ENCODE measurements at places on chromosomes 3 and 15. TPM values are rescaled to one million over a fixed set of nuclear protein-coding genes. Genes with fewer than 3 reads are reported as not detected.

DNA sequence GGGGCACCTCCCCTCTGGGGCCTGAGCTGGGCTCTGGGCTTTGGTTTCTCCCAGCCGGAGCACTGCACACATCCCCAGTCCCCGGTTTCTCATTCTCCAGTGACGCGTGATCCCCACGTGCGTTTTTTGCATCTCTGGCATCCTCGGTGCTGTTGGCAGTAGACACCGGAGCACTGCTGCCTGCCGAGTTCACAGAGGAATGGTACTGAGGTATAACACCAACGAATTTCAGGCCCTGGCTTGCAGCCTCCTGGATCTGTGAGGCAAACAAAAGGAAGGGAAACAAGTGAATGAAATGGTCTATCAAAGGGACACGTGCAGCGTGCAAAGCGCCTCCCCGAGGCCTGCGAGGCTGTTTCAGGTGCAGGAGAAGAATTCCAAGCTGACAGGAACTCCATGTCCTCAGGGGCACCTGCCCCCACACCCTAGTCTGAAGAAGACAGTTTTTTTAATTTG is 112.9 kb downstream of the OXNAD1 start:
- no peaks in the 10 kb centered on the region for H3K36me3 ChIP-seq
- no peak for DNase-seq
- H3K27me3 ChIP-seq: no peaks in the 10 kb centered on the region
- no peak overlapping the region for H3K4me3 ChIP-seq

- H3K36me3 ChIP-seq: no peaks in the 10 kb centered on the region
- H3K4me3 ChIP-seq: no peak overlapping the region
- H3K27ac ChIP-seq: peak overlapping the region; percentile 59
- no peaks in the 10 kb centered on the region for H3K27me3 ChIP-seq
- H3K4me1 ChIP-seq: peaks cover 41% of the 10 kb centered on the region
Measured at GRCh38 chr3:23991683-23992628, 46.9 kb downstream of the NR1D2 start.

DNA sequence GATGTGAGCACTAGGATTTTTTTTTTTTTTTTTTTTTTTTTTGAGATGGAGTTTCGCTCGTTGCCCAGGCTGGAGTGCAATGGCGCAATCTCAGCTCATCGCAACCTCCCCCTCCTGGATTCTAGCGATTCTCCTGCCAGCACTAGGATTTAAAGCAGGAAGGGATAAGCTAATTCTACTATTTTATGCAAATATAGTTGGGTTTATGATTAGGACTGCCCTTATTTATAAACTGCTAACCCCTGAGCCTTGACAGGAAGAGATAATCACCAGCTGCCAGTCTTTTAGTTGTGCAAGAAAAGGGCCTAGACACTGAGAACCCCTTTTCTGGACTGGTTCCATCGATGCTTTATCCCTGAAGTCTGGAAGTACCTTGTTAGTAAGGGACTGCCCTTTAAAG is 36.7 kb downstream of the IFT57 start:
- no peak overlapping the region for H3K27ac ChIP-seq
- no peak overlapping the region for H3K4me3 ChIP-seq
- H3K27me3 ChIP-seq: no peaks in the 10 kb centered on the region
- peaks cover 14% of the 10 kb centered on the region for H3K36me3 ChIP-seq
- DNase-seq: no peak

DNA sequence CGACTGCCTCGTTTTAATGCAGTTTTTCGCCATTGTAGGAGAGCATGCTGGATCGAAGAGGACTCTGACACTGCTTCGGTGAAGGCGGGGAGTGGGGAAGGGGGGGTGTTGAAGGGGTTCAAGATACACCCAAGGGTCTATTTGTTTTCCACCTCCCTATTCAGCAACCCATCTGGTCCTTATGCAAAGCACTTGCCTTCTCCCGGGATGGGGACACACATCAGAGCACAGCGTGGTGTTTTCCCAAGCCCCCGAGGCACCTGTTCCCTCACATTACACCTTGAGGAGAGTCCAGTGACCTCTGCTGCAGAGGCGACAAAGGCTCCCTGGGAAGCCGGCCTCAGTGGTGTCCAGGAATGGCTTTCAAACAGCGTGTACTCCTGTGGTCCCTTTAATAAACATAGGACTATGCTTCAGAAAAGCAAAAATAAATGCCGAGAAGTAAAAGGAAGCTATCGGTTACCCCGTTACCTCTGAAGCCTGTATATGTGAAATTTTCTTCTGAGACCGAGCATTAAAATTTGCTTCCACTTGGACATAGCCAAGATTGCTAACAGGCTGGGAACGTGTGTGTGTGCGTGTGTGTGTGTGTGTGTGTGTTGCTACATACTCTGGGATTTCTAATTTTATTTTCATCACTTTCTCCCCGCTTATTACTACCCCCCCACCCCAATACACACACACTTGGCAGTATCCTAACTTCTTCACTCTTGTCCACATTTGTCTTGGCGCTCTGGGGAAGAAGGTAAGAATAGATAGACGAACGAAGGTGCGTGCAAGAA is 53.2 kb downstream of the CCDC54 start:
- DNase-seq: no peak
- H3K4me1 ChIP-seq: peaks cover 8% of the 10 kb centered on the region
- H3K4me3 ChIP-seq: peak overlapping the region; percentile 79
- peak overlapping the region; percentile 94 for H3K27ac ChIP-seq
- H3K36me3 ChIP-seq: no peaks in the 10 kb centered on the region
- H3K27me3 ChIP-seq: no peaks in the 10 kb centered on the region

GRCh38 chr3:141167681-141168080 is 63.9 kb upstream of the PXYLP1 start:
- no peaks in the 10 kb centered on the region for H3K4me1 ChIP-seq
- no peaks in the 10 kb centered on the region for H3K27me3 ChIP-seq
- no peak overlapping the region for H3K4me3 ChIP-seq
- no peak for DNase-seq

DNA sequence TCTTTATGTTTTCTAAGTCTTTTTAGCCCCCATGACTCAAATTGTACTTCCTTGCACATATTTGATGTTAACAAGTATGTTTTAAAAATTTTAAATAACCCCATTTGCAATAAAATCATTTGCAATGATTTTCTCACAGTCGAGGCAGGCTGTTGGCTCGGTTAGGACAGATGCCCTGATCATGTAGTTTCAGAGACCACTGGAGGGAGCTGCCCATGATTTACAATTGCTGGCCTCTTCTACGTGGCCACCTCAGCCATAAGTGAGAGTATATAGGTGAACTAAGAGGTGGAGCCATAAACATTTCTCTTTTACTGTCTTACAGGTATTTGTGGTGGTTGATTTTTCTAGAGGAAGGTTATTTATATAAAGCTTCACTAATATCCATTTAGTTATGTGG is 1.7 kb downstream of the DTWD1 start:
- peaks cover 10% of the 10 kb centered on the region for H3K36me3 ChIP-seq
- no peaks in the 10 kb centered on the region for H3K27me3 ChIP-seq
- H3K27ac ChIP-seq: peak overlapping the region; percentile 94
- H3K4me3 ChIP-seq: no peak overlapping the region
- peaks cover 43% of the 10 kb centered on the region for H3K4me1 ChIP-seq
- DNase-seq: no peak

DNA sequence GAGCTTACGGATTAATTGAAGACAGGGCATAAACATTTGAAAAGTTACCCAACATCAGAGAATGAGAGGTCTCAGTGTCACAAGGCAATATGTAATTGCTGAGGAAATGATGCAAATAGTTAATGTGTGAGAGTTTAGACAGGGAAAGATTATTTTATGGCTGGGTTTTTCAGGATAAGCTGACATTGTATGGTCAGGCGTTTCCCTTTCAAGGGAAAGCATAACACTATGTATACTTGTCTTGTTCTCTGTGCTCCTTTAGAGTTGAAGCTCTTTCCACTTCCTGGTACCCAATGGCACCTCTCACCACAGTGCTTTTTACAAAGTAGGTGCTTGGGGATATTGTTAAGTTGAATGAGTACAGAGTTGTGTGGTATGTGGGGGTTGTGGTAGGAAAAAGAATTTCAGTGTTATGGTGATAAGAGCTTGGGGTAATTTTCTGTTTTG is 19.9 kb downstream of the IQGAP1 start:
- H3K27ac ChIP-seq: peak overlapping the region; percentile 86
- DNase-seq: no peak

DNA sequence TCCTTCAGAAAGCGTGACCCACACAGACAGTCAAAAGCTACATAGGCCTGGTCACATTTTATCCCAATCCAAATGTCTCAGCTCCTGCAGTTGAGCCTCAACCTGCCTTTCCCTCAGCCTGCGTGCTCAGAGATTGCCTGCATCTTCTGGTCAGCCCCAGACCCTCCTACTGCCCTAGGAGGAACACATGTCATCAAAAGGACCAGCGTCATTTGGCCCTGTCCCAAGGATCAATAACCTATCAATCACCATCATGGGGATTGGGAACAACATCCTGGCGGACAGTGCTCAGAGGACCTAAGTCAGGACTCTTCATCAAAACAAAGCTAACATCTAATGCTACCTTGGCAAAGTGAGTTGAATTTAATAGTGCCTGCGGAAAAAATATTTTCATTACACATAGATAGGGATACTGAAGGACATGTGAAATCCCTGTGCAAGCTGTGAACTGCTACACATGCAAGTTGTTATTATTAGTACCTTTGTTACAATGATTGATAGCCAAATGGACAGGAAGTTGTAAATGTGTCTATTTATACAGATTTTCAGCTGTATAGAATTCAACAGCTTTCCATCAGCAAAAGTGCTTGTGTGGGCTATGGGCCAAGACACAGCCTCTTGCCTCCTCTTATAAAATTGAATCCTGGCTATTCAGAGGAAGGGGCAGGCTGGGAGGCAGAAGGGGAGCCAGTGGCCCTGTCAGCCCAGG is 47.7 kb downstream of the UMPS start:
- no peaks in the 10 kb centered on the region for H3K27me3 ChIP-seq
- H3K36me3 ChIP-seq: no peaks in the 10 kb centered on the region
- H3K27ac ChIP-seq: no peak overlapping the region

- no peaks in the 10 kb centered on the region for H3K27me3 ChIP-seq
- no peaks in the 10 kb centered on the region for H3K4me1 ChIP-seq
- H3K4me3 ChIP-seq: no peak overlapping the region
- H3K36me3 ChIP-seq: no peaks in the 10 kb centered on the region
- no peak overlapping the region for H3K27ac ChIP-seq
Measured at GRCh38 chr3:11204697-11205348, 50.5 kb downstream of the HRH1 start.

DNA sequence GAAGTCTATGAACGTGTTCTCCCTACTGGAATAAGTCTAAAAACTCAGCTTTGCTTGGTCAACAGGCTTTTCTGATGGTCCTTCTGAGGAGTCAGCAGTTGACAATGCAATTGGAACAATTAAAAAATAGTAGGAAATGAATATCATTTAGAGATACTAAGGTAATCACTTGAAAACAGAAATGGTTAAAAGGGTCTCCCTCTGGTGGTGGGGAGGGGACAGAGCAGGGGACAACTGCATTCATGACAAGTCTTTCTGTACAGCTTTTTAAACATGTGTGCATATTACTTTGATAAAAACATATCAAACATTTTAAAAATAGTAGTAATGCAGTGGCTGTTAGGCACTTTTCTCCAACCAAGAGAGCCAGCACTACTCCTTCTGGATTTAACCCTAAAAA is 119.9 kb upstream of the FHIT start:
- H3K36me3 ChIP-seq: no peaks in the 10 kb centered on the region
- no peaks in the 10 kb centered on the region for H3K4me1 ChIP-seq
- H3K27ac ChIP-seq: no peak overlapping the region
- H3K27me3 ChIP-seq: no peaks in the 10 kb centered on the region
- H3K4me3 ChIP-seq: no peak overlapping the region

DNA sequence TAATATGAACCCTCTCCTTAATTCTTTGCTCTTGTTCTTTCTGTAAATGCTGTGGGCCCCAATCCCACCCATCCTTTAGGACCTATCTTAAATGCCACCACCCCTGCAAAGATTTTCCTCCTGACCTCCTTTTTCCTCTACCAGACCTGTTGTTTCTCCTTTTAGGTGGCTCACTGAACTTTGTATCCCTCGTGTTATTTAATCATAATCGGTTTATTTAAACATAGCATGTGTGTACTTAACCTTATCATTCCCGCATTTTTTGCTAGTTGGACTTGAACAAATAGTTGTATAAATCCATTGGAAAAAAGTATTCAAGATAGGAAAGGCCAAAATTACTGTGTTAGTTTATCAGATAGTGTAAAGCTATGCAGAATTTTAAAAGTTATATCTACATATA is 988 bp upstream of the NFKBIZ start:
- H3K36me3 ChIP-seq: peaks cover 12% of the 10 kb centered on the region
- no peaks in the 10 kb centered on the region for H3K27me3 ChIP-seq
- H3K4me1 ChIP-seq: peaks cover 32% of the 10 kb centered on the region
- H3K4me3 ChIP-seq: peak overlapping the region; percentile 93
- no peak for DNase-seq

DNA sequence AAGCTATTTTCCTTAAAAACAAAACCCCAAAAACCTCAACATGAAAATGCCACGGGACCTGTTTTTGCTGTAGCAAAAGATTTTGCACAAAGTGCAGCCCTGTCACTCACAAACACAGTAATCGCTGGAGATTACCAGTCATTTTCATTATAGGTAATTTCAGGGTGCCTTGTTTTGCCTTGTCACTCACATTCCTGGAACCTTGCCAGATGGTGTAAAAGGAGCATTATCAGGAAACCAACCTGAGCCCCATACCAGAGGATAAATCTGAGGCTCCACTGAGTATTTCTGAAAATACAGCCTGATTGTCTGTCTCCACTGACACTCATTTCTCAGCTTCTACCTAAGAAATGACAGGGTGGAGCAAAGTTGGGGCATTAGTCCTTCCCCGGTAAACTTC is 791.3 kb upstream of the LMCD1 start:
- H3K27me3 ChIP-seq: no peaks in the 10 kb centered on the region
- no peaks in the 10 kb centered on the region for H3K4me1 ChIP-seq
- no peaks in the 10 kb centered on the region for H3K36me3 ChIP-seq
- H3K4me3 ChIP-seq: no peak overlapping the region

DNA sequence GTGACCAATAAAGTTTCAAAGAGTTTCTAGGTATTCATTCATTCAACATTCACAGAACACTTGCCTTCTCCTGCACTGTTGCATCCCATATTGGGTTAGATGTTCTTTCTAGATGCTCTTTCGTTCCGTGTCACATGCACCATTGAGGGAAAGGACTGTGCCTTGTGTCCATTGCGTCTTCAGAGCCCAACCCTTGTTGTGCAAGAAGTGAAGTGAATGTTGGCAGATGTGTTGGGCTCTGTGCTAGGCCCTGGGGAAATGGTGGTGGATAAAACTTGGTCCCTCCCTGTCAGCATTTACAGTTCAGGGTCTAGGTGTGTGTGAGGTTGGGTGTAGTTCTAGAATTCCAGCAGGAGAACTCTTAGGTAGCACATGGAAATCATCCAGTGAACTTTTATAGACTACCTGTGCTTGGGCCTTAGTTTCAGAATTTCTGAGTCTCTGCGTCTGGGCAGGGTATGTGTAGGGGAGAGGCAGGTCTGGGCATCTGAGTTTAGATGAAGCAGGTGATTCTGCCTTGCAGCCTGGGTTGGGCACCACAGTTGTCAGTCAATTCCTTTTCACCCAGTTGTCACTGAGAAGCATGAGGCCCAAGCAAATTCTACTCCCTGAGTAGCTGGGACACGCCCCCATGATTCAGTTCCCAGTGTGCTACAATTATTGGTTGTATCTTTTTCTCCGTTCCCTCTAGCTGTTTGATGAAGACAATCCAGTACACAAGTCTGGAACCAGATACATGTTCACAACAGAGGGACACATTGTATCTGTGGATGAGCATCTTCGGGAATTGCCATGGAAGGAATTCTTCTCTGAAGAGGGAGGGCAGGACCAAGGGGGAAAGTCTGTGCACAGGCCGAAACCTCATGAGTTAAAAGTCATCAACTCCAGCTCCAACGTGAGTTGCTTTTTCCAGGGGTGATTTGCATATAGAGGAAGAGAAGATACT is 25.4 kb downstream of the EDEM1 start:
- no peak overlapping the region for H3K4me3 ChIP-seq
- no peak for DNase-seq

Gene NOX5
- total RNA-seq: not detected

Gene SH3GL3
- 0.71 TPM for total RNA-seq

Gene GOLGA8T
- not detected for total RNA-seq

Gene IL5RA
- total RNA-seq: not detected

Gene MME
- total RNA-seq: 4.4 TPM

Gene GMNC
- total RNA-seq: not detected
